ENCODE measurements at places on chromosomes 11 and 22.

- no peak for DNase-seq
These were observed 58.9 kb downstream of the LINC01488 start for GRCh38 chr11:69540118-69541000.

DNA sequence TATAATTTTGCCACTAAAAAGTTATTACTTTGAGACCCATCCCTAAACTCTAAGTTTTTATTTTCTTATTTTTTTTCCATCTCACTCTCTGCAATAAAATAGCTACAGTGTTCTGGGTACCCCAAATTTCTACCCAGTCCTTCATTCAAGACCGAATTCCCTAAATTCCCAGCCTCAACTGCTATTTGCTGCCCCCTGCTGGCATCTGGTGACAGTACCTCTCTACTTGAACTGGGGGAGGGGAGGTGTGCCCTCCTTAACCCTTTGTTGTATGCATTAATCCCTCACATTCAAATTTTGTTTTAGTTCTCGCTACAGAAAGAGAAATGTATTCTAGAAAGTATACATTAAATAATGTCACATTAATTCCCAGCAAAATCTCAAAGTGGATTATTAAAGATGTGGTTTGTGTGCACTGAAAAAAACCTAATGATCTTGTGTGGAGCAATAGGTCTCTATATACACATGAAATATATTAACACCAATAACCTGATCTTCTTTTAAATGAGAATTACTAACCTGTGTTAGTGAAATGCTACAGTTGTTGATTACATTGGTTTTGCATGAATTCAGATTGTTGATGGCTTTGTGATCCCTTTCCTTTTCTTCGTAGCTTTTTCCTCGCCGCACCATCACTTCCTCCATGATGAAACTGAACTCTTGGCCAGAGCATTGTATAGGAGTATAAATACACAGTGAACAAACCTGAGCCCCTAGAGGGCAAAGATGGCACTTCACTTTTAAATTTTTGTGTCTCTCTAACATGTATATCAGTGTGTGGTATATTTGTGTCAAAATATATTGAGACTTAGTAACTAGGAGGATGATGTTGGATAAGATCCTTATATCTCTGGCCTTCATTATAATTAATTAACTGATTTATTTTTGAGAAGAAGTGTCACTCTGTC lies 590.0 kb downstream of the METTL15 start:
- DNase-seq = peak; percentile 19

DNA sequence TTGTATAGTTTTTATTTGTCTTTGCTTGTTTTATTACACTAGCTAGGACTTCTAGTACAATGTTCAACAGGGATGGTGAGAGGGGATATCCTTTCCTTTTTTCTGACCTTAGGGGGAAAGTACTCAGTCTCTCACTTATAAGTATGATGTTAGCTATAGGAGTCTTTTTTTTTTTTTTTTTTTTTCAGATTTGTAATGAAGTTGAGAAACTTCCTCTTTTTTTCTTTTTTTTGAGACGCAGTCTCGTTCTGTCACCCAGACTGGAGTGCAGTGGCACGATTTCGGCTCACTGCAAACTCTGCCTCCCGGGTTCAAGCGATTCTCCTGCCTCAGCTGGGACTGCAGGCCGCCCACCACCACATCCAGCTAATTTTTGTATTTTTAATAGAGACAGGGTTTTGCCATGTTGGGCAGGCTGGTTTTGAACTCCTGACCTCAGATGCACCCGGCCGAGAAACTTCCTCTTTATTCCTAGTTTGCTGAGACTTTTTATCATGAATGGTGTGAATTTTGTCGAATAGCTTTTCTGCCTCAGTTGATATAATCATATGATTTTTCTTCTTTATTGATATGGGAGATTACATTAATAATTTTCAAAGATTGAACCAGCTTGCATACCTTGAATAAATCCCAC lies 10.9 kb downstream of the TRIM22 start:
- no peak for DNase-seq

DNA sequence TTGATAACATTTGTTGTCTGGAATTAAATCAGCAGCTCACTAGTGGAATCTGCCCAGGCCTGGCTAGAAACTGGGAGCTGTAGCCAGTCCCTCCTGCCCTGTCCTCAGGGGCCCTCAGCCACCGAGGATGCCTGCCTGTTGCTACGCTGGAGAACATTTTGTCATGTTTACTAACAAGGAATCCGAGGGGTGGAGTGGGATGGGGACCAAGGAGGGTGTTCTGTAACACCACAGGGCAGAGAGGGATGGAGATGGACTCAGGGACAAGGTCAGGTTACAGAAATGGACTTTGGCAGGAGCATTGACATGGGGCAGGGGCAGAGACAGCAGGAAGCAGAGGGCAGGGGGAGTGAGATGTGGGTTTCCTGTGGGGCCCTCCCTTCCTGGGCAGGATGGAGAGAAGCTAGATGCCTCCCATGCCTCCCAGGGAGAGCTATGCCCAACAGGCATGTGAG lies 45.8 kb upstream of the AMPD3 start:
- no peak for DNase-seq

- no peak for DNase-seq
These were observed 53.9 kb downstream of the NCAM1 start for GRCh38 chr11:113015098-113015455.

DNA sequence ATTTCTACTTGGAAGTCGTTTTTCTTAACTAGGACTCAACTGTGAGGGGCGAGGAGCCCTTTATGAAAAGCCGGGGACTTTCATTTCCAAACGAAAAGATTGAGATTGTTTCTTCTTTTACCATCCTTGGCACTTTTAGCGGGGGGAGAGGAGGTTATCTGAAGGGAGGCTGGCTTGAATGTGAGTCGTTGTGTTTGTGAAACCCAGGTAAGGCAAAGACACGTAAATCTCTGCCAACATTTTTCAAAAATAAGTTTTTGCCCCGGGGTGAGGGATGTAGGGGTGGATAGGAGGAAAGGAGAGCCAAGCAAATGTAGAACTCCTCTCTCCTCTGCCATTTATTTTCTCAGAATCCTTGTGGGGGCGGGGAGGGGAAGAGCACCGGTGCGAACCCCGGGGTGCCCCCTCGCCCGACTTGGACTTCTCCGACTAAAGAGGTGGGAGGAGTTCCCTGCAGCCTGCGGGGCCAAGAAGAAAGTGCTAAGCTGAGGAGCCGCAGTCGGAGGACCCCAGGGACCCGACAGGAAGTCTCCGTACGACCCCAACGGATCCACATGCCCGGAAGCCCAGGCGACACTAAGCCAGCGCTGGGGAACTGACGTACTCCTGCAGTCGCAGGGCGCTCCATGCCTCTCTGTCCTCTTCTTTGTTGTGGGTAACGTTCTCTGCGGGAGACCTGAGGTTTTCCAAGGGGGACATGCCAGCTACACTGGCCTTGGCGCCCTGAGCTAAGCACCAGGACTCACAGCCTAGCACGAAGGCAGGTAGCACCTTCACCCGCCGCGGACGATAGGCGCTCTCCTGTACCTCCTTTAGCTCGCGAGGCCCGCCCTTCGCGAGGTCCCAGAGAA lies 2.4 kb upstream of the WT1 start:
- DNase-seq = no peak

DNA sequence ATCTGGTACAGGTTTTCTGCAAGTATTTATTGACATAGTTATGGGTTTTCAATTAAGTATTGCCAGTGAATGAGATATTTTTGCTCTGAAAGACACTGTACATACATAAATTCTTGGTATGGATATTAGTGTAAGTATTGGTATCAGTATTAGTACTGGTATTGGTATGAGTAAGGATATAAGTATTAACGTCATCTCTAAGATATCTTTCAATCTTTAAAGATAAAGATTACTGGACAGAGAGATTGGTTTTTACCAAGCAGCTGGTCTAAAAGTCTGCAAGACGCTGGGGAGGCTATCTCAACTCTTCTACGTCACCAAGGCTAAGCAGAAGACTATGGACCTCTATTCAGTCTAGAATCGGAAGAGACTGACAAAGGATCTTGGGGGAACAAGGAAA lies 234.5 kb downstream of the NXPE2 start:
- DNase-seq = no peak

All from caudate nucleus (tissue), 63 donors.